Fibroblast of skin of abdomen (primary cell): ENCODE measurements at places on chromosomes 6 and 20.

- DNase-seq: no peak
Measured at GRCh38 chr6:36374972-36375371, 12.5 kb downstream of the ETV7 start.

GRCh38 chr20:33796907-33797544 is 14.1 kb upstream of the CHMP4B start:
- no peak for DNase-seq

GRCh38 chr20:34871966-34872621 is 562 bp downstream of the GGT7 start:
- no peak for DNase-seq

GRCh38 chr20:34820805-34821578 is 4.5 kb downstream of the NCOA6 start:
- no peak for DNase-seq

GRCh38 chr20:152131-152530 is 5.1 kb upstream of the DEFB127 start:
- no peak for DNase-seq

DNA sequence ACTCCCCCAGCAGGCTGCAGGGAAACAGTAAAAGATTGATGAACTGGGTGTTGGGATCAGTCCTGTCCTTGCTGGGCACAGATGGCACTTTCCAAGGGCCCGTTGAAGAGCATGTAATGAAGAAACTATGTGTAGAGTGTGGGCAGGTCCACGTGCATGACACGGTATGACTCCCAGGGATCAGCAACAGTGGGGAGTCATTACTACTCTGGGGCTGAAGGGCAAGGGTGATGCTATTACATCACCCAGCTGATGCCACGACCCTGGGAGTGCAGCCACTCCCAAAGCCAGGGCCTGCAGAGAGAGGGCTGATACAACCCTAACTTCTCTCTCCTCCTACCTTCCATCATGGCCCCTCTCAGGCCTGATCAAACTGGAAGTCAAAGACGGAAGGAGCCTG is 20.1 kb downstream of the KCNK17 start:
- no peak for DNase-seq

DNA sequence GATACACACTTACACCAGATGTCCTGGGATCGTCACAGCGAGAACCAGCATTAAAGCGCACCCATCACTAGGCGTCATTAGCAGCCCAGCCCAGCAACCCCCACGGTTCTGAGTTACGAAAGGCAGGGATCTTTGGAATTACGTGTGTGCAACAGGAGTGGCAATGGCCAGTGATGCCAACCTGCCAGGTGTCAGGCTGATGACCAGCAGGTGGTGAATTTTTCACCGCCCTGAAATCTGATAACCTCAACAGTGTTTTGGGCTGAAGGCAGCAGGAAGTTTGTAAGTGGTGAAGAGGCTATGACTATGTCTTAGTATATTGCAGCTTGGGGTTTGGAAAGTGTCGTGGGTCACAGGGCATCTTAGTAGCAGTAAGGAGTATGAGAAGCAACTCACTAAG is 166.1 kb downstream of the TMEM242 start:
- no peak for DNase-seq

DNA sequence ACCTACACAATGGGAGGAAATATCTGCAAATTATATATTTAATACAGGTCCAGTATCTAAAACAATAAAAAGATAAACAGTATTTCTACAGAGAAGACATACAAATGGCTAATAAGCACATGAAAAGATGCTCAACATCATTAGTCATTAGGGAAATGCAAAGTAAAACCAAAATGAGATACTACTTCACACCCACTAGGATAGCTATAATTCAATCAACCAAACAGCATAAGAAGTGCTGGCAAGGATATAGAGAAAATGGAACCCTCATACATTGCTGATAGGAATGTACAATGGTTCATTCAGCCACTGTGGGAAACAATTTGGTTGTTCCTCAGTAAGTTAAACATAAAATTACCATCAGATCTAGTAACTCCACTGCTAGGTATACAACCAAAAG is 48.7 kb downstream of the NUDT3 start:
- DNase-seq: no peak

DNA sequence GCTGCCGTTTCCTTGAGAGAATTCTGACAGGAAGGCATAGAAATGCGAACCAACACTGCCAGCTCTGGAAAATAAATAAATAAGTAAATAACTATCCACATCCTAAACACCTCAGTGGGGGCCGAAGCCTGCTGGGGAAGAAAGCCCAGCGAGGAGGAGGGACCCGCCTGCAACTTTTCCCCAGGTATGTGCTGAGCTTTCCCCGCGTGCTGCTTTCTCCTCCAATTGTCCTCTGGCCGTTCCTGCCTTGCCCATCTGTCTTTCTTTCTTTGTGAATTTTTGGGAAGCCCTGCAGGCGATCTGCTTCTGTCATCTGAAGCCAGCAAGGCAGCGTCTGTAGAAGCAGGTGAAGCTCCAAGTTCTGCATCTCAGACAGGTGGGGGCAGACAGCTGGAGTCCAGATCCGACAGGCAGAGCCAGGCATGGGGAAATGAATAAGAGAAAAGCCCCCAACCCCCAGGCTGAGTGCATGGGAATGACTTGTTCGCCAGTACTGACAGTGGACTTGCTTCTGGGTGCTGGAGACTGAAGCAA is 49.2 kb upstream of the IL17A start:
- DNase-seq: no peak

DNA sequence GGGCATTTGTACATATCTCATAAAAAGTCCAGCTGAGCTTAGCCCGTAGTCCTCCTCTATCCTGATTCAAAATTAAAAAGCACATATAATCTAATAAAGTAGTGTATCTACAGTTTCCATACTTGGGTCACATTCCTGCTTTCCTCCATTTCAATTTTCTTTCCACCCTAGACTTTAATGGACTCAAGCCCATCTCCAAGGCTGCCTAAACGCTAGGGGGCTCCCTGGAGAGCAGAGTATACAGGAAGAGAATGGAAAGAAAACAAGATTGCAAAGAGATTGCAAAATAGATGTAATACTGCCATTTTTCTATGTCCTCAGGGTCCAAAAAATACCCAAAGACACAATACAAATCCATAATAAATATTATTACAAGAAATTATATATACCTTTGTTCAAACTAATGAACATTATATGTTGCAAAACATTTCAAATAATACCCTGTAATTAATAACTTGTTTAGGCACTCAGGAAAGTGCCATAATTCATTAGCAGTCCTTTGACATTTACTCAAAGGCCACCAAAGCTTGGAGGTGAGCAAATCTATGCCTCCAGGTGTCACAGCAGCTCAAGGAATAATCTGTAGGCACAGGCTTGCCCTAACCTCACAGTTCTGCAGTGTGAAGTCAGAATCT is 2.4 kb upstream of the MCM3 start:
- DNase-seq: peak; percentile 76

DNA sequence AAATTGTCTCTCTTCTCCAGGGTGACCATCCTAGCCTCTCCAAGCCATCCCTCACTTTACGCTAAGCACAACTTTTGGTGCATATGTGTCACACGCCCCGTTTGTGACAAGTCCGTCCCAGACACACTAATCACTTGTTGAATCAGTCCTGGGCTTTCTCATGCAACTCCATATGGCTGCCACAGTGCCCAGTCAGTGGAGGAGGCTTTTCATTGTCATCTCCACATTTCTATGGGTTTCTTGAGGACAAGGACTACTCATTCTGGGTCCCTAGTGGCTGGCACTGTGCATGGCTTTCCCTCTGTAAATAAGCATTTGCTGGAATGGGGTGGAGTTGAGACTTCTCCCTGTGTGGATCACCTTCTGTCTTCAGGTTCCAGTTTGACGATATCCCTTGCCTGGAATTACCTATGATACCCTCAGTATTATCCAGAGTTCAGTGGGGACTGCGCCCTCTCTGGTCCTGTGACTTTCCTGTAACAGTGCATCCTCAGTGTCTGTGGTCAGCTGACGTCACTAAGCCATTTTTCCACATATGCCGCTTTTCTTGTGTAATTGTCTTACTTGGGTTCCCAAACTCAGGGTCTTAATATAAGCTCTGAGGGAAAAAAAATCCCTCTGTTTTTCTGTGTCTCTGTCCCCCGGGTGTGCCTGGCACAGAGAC is 59.8 kb upstream of the MYL9 start:
- no peak for DNase-seq

DNA sequence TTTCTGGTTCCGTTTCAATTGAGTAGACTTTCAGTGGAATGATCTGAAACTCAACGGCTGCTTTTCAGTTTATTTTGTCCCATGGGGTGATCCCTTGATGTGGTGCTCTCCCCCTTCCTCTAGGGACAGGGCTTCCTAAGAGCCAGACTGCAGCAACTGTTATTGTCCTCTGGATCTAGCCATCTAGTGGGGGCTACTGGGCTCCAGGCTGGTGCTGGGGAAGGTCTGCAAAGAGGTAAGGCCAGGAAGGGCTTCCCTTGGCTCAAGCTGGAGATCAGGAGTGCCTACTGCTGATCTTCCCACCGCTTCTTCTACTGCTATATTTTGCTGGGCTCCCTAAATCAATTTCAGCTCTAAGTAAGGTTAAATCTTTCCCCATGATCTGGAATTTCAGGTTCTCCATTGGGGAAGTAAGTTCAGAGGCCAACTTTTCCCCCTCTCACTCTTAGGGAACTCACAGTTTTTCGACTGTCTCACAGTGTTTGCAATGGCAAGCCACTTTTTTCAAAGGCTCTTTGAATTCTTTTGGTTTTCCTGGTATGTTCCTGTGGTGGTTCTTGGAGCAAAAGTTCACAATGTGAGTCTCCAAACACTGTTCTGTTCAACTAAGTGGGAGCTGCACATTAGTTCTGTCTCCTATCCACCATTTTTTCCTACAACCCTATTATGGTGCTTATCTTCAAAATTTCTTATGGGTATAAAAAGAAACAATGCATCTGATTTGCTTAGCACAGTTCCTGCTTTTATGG is 286.2 kb upstream of the EXOC2 start:
- DNase-seq: peak; percentile 42

DNA sequence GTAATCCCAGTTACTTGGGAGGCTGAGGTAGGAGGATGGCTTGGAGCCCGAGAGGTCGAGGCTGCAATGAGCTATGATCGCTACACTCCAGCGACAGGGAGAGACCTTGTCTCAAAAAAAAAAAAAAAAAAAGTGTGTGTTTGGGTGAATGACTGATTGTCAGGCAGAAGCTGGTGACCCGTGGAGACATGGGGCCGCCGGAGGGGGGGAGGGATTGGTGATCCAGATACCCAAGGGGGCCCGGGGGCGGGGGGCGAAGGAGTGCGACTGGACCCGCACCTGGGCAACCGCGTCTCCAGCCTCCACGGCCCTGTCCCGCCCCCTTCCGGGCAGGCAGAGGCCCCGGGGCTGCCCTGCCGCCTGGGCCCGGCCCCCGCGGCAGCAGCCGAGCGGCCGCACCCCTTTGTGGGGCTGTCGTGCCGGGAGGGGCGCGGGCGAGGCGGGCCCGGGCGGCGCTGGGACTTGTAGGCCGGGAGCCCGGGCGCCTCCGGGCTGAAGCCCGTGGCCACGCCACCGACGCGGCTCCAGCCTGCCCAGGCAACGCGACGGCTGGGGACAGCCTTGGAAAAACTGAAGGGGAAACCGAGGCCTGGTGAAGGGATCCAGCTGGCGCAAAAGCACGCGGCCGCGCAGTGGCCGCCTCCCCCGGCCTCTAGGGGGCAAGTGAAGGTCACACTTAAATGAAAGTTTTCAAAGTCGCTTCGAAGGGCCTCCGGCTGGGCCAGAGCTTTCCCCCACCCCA is 2.1 kb upstream of the RBM38 start:
- DNase-seq: peak; percentile 66

DNA sequence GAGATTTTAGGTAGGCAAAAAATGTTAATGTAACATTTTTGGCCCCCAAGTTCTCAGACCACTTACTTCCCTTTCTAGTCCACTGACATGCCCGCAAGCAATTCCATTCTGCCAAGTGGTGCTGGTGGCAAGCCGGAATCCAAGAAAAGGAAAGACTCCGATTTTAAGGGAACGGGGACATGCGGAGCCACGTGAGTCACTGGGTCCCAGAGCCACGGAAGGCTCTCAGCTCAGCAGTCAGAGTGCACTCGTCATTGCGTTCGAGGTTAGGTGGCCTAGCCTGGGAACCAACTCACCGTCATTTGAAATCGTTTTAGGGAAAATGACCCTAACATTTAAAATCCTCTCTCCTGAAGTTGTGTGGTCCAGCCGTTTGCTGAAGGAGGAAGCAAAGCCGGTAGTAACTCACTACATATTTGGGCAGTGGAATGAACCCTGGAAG is 711 bp upstream of the SIRT5 start:
- DNase-seq: peak; percentile 24

GRCh38 chr20:61969806-61970205 is 95.9 kb downstream of the TAF4 start:
- DNase-seq: no peak

DNA sequence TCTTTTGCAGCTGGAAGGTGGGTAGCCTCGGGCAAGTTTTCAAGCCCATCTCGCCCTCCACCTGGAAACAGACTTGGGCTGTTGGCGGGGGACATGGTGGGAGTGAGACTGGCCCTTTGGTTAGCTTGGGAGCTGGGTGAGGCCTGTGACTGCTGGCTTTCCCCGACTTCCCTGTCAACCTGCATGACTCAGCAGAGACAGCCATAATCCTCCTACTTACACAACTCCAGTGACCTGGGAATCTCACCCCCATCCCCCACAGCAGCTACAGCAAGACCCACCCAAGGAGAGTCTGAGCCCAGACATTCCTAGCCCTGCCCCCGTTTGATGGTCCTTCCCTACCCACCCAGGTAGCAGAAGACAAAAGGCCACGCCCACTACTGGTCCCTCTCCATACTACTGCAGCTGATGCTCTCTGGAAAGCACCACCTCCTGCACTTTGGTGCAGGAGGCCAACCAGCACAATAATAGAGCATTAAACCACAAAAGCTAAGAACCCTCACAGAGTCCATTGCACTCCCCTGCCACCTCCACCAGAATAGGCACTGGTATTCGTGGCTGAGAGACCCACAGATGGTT is 188.4 kb downstream of the TRDN start:
- DNase-seq: no peak

DNA sequence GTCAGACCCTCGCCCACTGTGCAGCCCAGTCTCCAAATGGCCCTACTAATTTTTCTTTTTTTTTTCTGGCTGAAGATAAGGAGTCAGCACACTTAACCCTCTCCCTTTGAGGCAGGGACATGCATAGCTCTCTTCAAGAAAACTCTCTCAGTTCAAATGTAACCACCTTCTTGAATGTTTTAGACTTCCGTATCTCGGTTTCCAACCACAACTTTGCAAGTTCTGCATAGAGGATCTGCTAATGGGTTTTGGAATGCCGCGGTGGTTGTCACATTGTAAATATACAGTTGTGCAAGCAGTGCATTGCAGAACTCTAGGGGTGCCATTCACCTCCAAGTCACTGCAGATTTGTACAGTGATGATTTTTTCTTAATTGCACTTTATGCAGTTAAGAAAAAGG is 59.4 kb upstream of the SLC35B3 start:
- DNase-seq: no peak

DNA sequence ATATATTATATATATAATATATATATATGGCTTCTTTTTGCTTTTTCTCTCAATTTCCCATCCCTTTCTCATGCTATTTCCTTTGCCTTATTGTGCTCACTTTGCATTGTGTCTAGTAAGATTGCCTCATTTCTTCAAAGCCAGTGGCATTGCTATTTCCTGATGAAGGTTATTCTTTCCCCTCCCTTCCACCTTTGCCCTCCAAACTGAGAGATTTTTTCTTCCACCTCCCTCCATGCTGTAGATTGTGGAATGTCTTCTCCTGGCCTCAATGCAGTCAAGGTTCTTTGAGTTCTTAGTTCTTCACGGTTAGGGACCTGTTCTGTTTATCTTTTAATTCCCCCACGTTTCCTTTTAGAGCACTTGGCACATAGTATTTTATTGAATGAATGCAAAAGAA is 17.2 kb downstream of the SH3BGRL2 start:
- no peak for DNase-seq
